SIG-M5 (cell line): ENCODE measurements at places on chromosomes 7 and 10.

- no peak for DNase-seq
Measured at GRCh38 chr7:4052130-4052529, 630.0 kb upstream of the FOXK1 start.

GRCh38 chr10:71048971-71049615 lies 160.7 kb upstream of the PCBD1 start:
- DNase-seq = no peak

GRCh38 chr7:129334473-129334872 lies 99.8 kb upstream of the STRIP2 start:
- no peak for DNase-seq

GRCh38 chr7:88201305-88201704 lies 18.5 kb downstream of the SRI start:
- DNase-seq = no peak

- DNase-seq = no peak
Measured at GRCh38 chr7:155506854-155507337, 39.5 kb downstream of the CNPY1 start.

DNA sequence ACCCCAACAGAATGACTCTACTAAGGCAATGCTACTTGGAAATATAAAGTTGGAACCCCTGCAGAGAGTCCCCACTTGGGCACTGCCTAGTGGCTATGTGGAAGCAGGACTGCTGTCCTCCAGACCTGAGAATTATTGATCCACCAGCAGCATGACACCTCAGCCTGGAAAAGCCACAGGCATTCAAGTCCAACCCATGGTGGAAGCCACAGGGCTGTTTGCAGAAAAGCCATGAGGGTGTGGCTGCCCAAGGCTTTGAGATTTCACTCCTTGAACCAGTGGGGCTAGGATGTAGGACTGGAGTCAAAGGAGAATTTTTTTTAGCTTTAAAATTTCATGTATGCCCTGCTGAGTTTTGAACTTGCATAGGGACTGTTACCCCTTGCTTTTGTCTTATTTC lies 13.6 kb upstream of the GHRHR start:
- DNase-seq = no peak

DNA sequence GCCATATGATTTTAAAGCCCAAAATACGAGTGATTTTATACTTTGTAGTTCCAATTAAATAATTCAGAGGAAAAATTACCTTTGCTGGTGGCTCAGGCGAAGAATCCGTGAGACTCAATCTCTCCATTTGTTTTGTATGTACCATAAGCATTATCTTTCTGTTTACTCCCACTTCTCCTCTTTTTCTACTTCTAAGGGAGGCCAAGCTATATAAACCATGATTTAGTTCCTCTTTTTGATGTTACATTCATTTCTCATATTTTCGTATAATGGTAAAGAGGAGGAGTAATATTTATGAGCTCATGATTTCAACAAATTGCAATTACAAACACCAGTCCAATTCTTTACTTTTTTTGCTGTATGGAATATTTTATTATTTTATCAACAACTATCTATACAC lies 50.6 kb upstream of the TES start:
- DNase-seq = no peak

- DNase-seq = no peak
Measured at GRCh38 chr10:100153239-100153825, 32.5 kb downstream of the ERLIN1 start.

GRCh38 chr10:78700413-78700812 lies 368.4 kb upstream of the ZMIZ1 start:
- DNase-seq = no peak

- DNase-seq = no peak
Measured at GRCh38 chr10:101290881-101291280, 61.6 kb upstream of the LBX1 start.

DNA sequence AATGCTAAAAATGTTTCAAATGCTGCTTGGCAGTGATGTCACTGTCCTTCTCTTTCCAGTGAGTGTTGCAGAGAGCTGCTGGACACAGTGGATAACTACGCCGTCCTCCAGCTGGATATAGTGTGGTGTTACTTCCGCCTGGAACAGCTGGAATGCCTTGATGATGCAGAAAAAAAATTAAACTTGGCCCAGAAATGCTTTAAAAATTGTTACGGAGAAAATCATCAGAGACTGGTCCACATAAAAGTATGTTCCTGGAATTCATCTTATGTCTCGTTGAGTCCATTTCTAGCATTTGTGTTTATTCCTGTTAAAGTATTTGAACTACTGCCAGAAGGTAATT lies 25.2 kb downstream of the NUB1 start:
- no peak for DNase-seq

GRCh38 chr7:73565675-73566340 lies 8.3 kb upstream of the BCL7B start:
- DNase-seq = no peak

DNA sequence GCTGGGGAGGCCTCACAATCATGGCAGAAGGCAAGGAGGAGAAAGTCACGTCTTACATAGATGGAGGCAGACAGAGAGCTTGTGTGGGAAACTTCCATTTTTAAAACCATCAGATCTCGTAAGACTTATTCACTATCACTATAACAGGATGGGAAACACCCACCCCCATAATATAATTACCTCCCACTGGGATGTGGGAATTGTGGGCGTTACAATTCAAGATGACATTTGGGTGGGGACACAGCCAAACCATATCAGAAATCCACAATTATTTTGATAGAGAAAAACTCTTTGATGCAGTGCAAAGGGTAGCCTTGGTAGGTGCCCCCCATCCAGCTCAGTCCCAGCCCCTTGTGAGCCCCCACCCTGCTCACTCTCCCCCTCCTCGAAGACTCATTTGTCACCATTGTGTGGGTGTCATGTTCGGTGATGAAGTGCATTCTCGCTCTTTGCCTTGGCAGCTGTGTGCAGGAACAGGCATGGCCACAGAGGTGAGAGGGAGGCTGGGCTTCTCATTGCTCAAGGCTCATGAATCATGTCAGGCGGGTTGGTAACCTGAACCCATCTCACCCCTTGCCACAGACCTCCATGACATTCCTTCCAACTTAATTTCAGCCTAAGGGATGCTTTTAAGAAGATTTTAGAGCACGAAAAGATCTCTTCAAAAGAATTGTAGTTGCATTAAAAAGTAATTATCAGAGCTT lies 75.9 kb downstream of the BUB3 start:
- DNase-seq = no peak

- no peak for DNase-seq
Measured at GRCh38 chr7:45278763-45279398, 121.3 kb downstream of the RAMP3 start.

GRCh38 chr7:158695726-158696452 lies 8.7 kb downstream of the NCAPG2 start:
- DNase-seq = peak; percentile 8

DNA sequence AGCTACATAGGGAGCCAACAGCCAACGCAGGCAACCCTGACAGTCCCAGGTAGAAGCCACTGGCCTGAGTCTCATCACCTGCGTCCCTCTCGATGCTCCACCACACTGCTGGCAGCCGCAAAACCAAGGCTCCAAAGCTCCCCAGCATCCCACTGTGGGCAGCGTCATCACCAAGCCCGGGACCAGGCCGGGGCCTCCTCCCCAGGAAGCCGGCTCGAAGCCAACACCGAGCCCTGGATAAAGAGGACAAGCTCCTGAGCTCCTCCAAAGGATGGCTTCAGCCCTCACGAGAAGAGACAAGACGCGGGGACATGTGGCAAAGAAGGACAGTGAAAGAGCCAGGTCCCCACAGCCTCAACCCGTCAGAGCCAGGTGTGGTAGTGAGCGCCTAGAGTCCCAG lies 23.9 kb downstream of the PARD3 start:
- no peak for DNase-seq

DNA sequence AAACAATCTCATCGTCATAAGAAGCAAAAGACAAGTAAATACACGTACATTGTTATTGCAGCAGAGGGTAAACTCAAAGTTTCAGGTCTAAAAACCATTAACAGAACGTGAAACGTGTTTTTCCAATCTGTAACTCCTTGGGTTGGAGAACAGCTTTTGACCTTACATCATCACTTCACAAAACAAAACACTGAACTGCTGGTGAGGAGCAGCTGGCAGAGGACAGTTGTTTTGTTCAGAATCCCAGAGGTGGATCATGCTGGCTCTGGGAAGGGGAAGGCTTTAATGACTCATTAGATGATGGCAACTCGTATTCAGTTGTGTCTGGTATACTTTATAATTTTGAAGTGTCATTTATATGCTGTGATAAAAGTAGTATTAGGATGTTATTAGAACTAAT lies 923.0 kb upstream of the CELF2 start:
- DNase-seq = no peak

DNA sequence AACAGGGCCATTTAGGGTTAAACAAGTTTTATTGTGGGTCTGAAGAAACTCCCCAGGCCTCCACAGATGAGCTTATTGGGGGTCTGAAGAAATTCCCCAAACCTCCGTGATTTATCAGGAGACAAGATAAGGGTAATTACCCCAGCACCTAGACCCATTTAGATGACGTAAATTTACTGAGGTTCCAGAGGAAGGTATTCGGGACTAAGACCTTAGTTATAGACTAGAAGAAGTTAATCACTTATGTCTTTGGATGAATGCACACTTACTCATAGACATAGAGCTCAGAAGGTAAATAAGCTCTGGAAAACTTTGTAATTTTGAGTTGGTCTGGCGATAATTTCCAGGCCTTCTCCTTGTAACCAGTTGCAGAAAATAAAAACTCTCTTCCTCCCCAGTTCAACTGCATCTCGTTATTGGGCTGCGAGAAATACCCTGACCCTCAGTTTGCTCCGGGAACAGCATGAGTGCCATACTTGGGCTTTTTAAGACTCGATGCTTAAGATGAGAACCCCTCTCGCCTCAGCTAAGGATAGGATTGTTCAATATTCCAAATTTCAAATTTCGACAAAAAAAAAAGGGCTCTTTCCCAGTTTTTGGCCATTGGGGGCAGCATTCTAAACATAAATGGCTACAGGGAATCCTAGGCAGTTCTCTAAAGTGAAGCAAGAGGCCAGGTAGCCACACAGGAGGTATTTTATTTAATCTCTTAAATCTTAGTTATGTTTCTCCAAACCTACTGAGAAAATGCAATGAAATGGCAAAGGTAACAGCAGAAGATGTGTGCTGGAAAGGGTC lies 74.7 kb upstream of the PFKP start:
- DNase-seq = no peak

- no peak for DNase-seq
Measured at GRCh38 chr10:130923596-130923995, 387.9 kb downstream of the TCERG1L start.

DNA sequence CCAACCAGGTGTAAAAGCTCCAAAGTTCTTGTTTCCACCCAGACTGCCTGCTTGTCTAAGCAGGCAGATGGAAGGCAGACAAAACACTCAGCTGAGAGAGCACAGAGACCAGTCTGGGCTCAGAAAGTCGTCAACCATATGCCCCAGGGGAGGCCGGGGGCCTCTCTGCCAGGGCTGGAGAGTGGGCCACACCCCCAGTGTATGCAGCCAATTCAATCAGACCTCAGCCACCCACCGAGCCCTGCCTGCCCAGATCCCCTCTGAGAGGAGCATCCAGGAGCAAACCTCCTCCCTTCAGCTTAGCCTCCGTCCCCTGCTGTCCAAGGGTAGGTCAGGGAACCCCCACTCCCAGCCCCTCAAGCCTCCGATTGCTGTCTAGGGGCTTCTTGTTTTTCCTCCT lies 196.3 kb downstream of the LSM5 start:
- DNase-seq = no peak

DNA sequence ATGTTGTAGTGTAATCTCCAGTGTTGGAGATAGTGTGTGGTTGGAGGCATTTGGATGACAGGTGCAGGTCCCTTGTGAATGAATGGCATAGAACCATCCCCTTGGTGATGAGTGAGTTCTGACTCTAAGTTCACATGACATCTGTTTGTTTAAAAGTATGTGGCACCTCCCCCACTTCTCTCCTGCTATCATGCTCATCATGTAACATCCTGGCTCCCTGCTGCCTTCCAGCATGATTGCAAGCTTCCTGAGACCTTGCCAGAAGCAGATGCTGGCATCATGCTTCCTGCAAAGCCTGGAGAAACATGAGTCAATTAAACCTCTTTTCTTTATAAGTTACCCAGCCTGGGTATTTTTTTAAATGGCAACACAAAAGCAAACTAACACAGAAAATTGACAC lies 499.0 kb upstream of the SEMA3D start:
- no peak for DNase-seq

DNA sequence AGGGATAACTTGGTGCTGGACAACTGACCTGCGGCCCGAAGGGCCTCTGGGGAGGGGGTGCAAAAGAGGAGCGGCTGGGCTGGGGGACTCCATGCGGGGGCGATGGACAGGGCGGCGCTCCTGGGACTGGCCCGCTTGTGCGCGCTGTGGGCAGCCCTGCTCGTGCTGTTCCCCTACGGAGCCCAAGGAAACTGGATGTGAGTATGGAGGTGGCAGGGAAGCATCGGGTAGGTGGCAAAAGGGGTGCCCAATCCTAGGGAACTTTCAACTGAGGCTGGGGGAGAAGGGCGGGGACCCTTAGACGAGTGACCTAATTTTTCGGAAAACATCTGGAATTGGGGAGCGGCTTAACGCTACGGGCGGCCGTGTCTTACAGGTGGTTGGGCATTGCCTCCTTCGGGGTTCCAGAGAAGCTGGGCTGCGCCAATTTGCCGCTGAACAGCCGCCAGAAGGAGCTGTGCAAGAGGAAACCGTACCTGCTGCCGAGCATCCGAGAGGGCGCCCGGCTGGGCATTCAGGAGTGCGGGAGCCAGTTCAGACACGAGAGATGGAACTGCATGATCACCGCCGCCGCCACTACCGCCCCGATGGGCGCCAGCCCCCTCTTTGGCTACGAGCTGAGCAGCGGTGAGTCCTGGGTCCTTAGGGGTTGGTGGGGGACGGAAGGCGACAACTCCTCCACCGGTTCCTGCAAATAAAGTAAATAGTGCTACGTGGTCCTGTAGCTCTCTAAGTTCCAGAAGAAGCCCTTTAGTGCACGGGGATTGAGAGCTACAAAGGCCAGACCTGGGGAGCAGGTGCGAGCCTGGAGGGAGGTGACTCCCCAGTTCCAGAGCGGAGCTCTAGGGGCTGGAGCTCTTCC lies 622 bp downstream of the WNT16 start:
- DNase-seq = no peak

- no peak for DNase-seq
Measured at GRCh38 chr10:117997673-117998072, 49.1 kb downstream of the RAB11FIP2 start.

DNA sequence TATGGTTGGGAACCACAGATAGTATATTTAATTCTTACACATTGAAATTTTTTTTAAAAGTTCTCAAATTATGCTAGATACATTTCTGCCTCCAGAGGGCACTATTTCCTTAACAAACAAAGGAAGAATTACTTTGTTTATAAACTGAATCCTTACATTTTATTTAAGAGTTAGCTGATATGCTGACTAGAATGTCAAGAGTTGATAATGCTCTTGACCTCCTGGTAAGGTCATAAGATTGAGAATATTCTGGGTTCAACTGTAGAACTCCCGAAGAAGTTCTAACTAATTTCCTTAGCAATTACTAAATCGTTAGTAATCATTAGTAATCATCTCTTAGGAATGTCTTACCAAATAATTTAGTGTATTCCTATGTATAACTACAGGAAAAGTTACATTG lies 95.3 kb upstream of the CYP26C1 start:
- no peak for DNase-seq
